ENCODE measurements at places on chromosomes 5 and 9.

- no peak for DNase-seq
Observed at GRCh38 chr5:36495611-36496010, 110.8 kb upstream of the SLC1A3 start.

GRCh38 chr5:178234750-178235587 lies 2.4 kb upstream of the PHYKPL start:
- DNase-seq, result peak; percentile 47

DNA sequence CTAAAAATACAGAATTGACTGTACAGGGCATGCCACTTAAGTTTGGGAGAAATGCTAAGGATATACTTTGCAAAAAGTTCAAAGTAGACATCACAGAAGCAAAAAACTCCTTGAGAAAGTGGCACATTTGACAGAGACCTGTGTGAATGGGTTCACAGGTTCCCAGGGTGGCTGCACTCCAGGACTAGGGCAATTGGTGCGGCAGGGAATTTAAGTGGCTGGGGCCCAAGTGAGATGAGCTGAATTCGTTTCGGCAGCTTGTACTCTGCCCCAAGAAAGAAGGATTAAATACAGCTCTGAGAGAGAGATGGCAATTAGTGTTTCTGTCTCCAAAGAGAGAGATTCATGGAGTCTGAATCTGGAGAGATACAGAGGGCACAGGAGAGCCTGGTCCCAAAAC lies 280.1 kb downstream of the FBXL17 start:
- no peak for DNase-seq

DNA sequence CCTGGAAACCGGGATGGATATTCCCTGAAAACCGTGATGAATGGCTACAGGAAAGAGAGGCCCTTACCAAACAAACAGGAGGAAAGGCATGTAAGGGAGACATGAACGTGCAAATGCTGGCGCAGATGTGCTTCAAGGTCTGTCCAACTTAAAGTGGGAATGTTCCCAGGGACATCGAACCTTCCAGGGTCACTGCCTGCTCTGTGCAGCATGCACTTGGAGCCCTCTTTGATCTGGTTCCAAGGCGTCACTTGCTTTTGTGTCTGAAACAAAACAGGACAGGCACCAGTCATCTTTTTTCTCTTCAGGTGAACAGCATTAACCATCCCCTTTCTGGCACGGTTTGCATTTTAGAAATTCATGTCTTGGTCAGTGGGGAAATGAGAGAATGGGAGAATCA lies 479.4 kb downstream of the RASEF start:
- no peak for DNase-seq

GRCh38 chr5:116514421-116514970 lies 60.1 kb downstream of the SEMA6A start:
- no peak for DNase-seq

- no peak for DNase-seq
Observed at GRCh38 chr5:65084795-65085515, 316.2 kb downstream of the CWC27 start.
